HepG2 (cell line): ENCODE measurements at places on chromosomes 6 and 20. TPM values are rescaled to one million over a fixed set of nuclear protein-coding genes. Genes with fewer than 3 reads are reported as not detected.
A peak's percentile ranks its signal among the peaks of the same experiment; 100 is the strongest.

DNA sequence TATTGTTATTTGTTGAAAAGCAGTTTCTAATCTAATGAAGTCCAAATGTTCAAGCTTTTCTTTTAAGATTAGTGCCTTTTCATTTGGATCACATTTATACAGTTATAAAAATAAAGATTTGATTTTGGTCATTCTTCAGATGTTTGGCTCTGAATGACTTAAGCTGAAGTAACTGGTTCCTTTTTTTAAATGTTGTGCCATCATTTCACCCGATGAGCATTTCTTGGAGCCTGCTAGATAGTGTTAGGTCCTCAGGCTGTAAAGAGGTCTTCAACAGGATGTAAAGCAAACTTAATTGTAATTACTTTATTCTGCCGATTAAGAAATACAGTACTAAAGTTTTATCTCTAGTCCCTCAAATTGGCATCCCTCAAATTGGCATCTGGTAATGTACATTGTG lies 41.2 kb upstream of the ASIP start:
- DNase-seq = no peak

DNA sequence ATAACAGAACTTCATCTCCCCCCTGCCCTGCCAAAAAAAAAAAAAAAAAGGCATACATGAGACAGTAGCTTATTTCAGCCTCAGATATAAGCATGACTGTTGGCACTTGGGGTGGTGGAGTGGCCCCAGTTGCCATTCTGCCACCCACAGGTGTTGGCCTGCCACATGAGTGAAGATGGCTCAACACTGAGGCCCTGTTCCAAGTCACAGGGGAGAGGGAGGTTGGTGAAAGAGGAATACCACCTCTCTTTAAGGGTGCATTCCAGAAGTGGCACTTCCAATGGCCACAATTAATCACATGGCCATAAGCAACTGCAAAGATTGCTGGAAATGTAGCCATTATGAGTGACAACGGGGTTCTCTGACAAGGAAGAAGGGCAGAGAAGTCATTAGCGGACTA lies 61.9 kb upstream of the JARID2 start:
- no peak for DNase-seq

Gene EDEM2
- 26.1 and 46.9 TPM in 2 replicates for total RNA-seq

Gene PBOV1
- total RNA-seq = not detected in 2 replicates

DNA sequence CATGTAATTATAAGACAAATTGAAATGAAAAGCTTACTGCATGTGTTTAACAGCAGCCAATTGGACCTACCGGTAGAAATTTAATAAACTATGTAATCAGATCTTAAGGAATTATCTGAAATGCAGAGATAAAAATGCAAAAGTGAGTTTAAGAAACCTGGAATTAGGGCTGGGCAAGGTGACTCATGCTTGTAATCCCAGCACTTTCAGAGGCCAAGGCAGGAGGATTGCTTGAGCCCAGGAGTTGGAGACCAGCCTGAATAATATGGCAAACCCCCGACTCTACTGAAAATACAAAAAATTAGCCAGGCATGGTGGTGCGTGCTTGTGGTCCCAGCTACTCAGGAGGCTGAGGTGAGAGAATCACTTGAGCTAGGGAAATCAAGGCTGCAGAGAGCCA lies 74.1 kb downstream of the HFE start:
- DNase-seq = no peak

DNA sequence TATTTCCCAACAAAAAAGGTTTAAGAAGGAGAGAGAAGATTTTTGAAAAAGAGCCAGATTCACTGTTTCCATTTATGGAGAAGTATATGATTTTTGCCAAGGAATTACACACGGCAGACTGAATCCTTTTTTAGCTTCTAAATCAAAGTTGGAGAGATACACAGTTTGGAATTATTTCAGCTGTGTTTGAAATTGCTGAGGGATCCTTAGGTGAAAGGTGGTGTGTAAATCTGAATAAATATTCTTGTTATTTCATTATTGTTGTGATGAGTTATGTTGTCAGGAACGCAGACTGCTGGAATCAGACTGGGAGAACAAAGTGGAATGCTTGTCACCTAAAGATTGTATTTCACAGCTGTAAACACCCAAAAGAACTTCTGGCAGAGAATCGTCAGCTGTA lies 168.5 kb upstream of the AKIRIN2 start:
- DNase-seq = no peak

GRCh38 chr6:27592481-27593199 lies 119.7 kb upstream of the ZNF184 start:
- peak; percentile 84 for DNase-seq

- DNase-seq = no peak
Measured at GRCh38 chr6:20808924-20809323, 274.7 kb downstream of the CDKAL1 start.
